ENCODE measurements at places on chromosomes 2 and 18.

DNA sequence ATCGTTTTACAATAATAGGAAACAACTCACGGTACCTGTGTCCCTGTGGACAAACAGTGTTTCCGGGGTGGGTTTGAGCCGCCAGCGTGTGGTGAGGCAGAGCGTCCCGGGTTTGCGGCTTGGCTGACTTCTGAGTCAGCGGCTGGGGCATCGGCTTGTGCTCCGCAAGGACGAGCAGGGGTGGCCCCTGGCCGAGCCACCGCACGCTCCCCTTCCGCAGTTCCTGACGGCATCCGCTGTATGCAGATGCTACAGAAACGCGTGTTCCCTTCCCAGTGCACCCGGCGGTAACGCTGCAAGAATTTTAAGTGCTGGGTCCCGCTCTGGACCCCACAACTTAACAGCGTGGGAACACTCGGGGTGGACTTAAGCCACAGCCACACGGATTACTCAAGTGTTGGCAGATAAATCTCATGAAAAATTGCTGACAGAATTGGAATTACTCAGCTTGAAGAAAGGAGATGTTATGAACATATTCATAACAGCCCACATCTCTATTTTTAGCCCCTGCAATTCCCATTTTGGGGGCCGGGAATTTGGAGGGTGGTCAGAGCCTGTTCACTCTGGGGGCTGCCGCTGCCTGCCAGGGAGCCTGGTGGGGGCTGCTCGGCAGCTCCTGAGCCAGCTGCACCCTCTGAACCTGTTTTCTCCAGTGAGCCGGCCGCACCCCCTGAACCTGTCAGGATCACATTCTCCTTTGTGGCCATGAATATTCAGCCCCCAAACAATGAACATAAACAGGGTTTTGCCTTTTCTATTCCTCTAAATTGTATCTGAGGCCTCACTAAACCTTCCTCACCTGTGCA is 12.6 kb upstream of the KCNG2 start:
- no peak for DNase-seq

GRCh38 chr2:10284108-10284870 is 18.4 kb upstream of the HPCAL1 start:
- DNase-seq, result no peak

DNA sequence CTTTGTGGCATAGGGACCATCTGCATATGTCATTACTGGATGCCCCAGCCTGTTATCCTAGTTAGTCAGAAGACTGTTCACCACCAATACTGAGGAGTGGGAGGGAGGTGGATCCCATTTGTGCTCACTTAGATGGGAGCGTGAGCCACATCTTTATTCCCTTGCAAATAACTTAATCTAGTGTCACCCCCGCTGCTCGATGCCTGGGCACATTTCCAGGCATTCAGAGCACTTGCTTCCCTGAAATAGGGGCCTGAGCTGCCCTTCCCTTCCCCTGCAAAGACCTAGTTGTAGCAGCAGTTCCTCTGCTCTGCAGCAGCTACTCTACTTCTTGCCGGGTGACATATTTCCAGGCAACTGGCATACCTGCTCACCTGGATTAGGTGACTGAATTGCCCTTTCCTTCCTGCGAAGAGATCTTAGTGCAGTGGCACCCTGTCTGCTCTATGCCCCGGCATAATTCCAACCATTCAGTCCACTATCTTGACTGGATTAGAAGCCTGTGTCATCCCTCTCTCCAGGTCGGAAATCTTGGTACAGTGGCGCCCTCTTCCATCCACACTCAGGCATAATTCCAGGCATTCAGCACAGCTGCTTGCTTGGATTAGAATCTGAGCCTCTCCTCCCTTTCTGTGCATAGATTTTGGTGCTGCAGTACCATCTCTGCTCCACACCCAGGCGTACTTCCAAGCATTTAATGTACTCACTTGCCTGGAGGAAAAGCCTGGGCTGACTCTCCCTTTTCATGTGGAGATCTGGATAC is 1389.1 kb upstream of the TMEFF2 start:
- no peak for DNase-seq

GRCh38 chr2:64226611-64227010 is 82.4 kb upstream of the PELI1 start:
- no peak for DNase-seq

GRCh38 chr2:70620020-70620419 is 66.4 kb upstream of the TGFA start:
- no peak for DNase-seq

DNA sequence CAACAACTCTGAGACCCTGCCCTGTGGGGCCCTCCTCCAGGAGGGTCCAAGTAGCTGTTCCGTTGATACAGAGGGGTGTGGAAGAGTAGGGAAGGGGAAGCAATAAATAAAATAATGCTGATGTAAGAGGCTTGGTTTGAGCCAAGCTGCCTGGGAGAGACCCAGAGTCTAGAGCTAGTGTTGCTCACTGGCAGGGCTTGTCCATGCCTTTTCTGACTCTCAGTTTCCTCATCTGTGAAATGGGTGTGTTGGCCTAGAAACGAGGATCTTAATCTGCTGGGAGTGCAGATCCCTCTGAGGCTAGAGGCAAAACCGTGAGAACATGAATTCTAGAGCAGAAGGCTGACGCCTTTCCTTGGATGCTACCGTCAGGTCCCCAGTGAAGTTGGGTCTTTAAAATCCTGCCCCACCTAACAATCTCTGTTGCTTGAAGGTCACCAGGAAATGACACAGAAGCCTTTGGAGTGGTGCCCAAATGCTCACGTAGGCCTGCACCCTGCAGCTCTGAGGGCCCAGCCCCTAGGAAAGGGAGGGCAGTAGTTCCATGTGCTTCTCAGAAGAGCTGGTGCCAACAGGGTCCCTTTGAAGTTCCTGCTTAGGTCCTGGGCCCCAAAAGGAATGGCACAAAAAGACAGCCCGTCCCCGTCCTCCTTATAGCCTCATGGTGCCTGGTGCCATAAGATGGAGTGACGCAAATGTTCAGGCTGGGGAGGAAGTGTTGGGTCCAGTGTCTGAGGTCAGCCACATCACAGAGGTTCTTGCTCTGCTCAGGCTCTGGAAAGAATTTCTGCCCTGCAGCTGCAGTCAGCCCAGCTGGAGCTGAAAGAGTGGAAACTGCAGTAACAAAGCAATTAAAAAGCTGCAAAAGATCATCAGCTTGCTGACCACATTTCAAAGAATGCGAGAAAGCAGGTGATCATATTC is 73.2 kb upstream of the SMAD2 start:
- no peak for DNase-seq

DNA sequence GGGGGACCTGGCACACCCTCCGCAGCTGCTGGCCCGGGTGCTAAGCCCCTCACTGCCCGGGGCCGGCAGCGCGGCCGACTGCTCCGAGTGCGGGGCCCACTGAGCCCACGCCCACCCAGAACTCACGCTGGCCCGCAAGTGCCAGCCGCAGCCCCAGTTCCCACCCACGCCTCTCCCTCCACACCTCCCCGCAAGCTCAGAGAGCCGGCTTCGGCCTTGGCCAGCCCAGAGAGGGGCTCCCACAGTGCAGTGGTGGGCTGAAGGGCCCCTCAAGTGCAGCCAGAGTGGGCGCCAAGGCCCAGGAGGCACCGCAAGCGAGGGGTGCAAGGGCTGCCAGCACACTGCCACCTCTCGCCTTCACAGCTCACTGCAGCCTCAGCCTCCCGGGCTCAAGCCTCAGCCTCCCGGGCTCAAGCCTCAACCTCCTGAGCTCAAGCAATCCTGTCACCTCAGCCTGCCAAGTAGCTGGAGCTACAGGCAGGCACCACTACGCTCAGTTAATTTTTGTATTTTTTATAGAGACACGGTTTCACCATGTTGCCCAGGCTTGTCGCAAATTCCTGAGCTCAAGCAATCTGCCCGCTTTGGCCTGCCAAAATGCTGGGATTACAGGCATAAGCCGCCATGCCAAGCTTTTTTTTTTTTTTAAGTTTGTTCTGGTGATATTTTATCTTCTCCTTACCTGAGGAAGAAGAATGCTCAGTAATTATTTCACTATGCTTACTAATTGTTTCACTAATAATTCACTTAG is 71.7 kb upstream of the CDCA7 start:
- DNase-seq, result no peak

- DNase-seq, result no peak
Observed at GRCh38 chr2:169968743-169969142, 141.5 kb downstream of the UBR3 start.

- no peak for DNase-seq
Observed at GRCh38 chr18:22742409-22742808, 190.7 kb upstream of the RBBP8 start.

GRCh38 chr2:6823111-6823510 is 42.6 kb downstream of the CMPK2 start:
- no peak for DNase-seq

DNA sequence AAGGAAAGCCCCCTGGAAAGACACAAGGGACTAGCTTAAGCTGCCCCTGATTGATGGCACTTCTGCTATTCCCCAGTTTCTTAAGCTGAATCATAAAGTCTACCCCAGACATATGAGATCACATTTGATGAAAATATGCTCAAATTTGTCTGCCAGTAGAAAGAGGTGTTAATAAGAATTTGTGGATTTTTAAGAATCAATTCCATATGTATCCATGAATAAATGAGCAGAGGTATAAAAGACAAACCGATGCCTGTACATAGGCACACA is 119.9 kb downstream of the CCBE1 start:
- DNase-seq, result no peak

- no peak for DNase-seq
Observed at GRCh38 chr2:163171786-163172530, 333.4 kb upstream of the KCNH7 start.

GRCh38 chr2:69099541-69099940 is 86.6 kb downstream of the ANTXR1 start:
- DNase-seq, result no peak

- DNase-seq, result no peak
Observed at GRCh38 chr2:145106293-145106692, 586.4 kb upstream of the ZEB2 start.

GRCh38 chr2:105765415-105766299 is 20.9 kb downstream of the NCK2 start:
- DNase-seq, result no peak

DNA sequence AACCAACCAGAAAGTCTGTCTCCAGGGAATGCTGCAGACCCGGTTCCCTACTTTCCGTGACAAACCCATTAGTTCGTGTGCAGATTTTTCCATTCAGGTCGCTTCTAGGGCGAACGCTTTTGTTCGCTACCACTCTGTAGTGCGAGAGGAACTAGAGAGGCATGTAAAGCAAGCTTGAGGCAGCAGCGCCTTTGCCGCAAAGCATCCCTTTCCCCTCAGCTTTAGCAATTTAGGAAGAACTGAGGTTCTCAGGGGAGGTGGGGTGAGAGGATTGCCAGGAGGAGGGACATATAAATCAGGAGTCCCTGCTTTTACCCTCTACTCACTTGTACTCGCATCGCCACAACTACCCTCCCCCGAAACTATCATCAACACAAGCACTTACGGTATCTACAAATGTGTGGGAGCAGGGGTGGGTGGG is 748 bp upstream of the ZNF804A start:
- DNase-seq, result no peak

- DNase-seq, result no peak
Observed at GRCh38 chr18:8337211-8337610, 272.0 kb upstream of the RAB12 start.

DNA sequence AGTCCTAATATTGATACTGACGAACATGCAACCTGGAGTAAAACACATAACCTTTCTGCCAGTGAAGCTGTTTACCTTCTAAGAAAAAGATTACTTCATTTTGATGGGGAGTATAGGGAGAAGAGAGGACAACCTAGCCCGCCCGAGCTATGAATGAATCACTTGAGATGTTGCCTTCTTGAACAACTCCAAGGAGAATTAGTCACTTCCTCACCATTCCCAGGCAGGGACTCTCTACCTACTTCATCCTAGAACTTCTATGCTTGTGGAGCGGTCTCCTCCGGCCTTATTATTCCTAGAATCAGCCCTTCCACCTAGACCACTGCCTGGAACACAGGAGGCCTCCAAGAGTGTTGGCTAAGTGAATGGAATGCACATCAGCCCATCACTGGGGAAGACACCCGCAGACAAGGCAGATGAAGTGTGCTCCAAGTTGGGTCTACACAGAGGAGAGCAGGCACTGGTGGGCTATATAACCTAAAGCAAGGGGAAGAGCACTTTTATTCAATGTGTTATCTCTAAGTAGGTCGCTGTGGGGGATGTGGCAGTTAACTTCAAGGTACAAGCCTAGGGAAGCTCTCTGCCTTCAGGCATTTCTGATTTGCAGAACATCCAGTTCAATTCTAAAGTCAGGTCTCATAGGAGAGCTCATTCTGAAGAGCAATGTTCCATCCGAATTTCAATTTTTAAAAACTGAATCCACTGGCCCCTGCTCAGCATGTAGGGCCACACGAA is 57.4 kb downstream of the STK39 start:
- no peak for DNase-seq

- no peak for DNase-seq
Observed at GRCh38 chr18:28455971-28456370, 279.0 kb upstream of the CDH2 start.

DNA sequence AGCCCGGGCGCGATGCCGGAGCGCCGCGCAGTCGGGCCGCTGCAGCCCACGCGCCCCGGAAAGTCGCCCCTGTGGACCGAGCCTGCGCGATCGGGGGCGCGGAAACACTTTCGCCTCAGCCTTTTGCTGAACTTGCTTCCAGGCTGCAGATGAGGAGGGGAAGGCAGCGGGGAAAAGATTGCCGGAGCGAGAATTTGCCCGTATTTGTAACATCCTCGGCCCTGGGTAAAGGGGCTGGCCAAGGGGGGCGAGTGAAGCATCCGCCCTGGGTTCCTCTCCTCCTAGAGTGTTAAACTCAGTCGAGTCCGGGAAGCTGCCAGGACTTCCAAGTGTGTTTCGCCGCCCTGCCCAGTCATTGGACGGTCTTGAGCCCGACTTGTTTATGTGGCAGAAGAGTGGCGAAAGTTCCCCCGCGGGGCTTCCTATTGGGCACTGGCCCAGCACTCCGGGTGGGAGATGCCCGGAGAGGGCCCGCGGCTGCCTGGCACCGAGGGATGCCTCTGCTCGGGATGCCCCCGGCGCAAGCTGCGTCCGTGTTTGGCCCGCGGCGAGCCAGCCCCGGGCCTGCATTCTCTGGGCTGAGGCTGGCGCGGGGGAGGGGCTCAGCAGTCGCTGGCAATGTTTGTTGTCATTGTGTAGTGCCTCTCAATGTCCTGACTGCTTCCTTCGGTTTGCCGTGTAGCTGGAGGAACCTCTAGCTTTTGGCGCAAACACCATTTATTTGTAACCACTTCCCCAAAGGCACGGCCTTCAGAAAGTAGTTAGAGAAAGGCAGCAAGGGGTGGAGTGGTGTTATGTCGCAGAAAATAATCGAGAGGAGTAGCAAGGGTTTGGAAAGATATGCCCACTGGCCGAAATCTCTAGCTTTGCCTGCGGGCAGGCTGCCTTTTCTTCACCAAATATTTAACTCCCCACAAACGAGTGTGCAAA is 1.1 kb downstream of the CYBRD1 start:
- DNase-seq, result no peak

- DNase-seq, result no peak
Observed at GRCh38 chr2:161417438-161418274, 1.6 kb downstream of the TBR1 start.

DNA sequence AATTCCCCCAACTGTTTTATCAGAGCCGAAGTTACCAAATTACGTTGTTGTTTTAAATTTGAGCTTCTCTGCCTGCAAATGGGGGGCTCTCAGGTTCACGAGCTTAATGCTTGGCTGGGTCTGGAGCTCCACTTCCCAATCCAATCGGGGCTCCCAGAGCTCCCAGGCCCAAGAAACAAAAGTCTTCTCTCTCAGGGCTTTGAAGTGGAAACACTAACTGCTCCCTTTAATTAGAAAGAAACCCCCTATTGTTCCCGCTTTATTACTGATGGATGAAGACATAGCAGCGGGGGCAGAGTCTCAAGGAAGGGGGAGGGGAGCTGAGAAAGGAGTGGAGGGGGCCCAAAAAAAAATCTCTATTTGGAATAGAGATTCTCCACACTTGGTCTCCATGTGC is 15.6 kb upstream of the PKDCC start:
- no peak for DNase-seq

- no peak for DNase-seq
Observed at GRCh38 chr2:85868822-85869221, 20.0 kb downstream of the ST3GAL5 start.
